ENCODE measurements at places on chromosomes 6 and 20. TPM values are rescaled to one million over a fixed set of nuclear protein-coding genes. Genes with fewer than 3 reads are reported as not detected.

- peaks cover 1% of the 10 kb centered on the region for H3K36me3 ChIP-seq
- no peak overlapping the region for H3K4me3 ChIP-seq
- H3K4me1 ChIP-seq: peaks cover 3% of the 10 kb centered on the region
- no peak for DNase-seq
- H3K27ac ChIP-seq: no peak overlapping the region
Observed at GRCh38 chr6:14802514-14803160, 443.2 kb upstream of the JARID2 start.

DNA sequence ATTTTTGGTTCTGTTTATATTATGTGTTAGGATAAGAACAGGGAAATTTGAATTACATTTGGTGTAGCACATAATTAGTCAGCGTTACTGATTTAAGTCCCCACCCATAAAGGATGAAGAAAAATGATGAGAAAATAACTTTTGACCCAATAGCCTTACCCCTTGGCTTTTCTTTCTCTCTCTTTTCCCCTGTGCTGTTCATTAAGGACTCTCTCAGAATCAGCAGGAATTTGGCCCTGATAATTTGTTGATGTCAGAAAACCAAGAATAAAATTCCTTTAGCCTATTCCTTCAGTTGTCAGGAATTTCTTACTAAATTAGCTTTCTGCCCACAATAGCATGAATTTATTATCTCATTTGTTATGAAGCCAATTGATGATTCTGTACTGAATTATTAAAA, 18.5 kb downstream of the PLCB1 start:
- no peaks in the 10 kb centered on the region for H3K36me3 ChIP-seq
- H3K27me3 ChIP-seq: no peaks in the 10 kb centered on the region
- H3K4me1 ChIP-seq: peaks cover 35% of the 10 kb centered on the region

DNA sequence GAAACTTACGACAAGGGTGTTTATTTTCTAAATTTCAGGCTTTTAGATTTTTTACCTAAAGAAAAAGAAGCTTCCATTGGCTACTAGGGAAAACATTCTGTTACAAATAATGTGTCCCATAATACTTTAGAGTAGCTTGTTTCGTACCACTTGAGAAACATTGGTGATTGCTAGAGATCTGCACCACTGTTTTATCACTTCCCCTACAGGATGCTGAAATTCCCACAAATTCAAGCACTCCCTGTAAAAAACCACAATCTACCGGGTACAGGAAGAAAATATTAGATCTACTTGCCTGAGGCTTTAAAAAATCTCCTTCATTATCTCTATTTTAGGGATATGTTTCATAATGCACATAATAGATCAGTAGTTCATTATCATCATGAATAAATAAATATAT, 29.9 kb downstream of the SEL1L2 start:
- no peaks in the 10 kb centered on the region for H3K27me3 ChIP-seq
- H3K4me3 ChIP-seq: no peak overlapping the region
- H3K4me1 ChIP-seq: no peaks in the 10 kb centered on the region
- no peak for DNase-seq
- no peak overlapping the region for H3K27ac ChIP-seq

GRCh38 chr6:85470023-85470410, 20.1 kb downstream of the NT5E start:
- H3K36me3 ChIP-seq: peaks cover 23% of the 10 kb centered on the region
- no peak for DNase-seq
- no peak overlapping the region for H3K27ac ChIP-seq
- peaks cover 45% of the 10 kb centered on the region for H3K4me1 ChIP-seq
- H3K4me3 ChIP-seq: no peak overlapping the region

PHACTR1 gene
- polyA plus RNA-seq: 0.16 TPM

Data from naive thymus-derived CD8-positive, alpha-beta T cell (primary cell).